Motor neuron (in vitro differentiated cells): ENCODE measurements at places on chromosomes 2 and 18.

DNA sequence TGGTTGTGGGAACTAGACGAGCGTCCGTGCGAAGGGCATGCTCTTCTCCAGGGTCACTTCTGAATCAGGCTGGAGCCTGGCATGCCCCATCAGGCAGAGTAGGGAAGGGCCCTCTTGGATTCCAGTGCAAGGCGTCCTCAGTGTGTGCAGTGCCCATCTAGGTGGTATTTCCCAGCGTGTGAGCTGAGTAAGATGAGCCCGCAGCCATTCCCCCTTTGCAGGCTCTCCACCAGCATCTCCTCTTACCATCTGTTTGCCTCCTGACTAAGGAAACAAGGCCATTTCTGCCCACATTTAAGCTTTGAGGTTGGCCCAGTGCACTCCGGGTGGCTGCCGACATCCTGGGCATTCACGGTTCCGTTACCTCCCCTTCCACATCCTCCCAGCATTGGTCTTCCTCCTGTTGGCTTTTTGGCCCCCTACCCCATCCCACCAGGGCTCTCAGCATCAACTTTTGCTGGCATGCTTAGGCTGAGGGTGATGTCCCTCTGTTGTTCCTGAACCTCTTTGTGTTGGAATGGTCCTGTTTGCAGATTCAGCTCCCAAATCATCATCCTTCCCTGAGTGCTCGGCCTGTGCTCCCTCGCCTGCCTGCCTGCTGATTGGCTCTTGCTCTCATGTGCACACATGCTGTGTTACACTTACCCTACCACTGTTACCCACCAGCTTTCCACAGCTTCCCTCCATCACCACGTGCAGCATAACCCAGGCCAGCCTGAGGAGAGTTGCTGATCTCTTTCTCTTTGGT is 11.8 kb downstream of the CEP68 start:
- no peak for ATAC-seq

- peak; percentile 63 for ATAC-seq
These were observed 181.5 kb downstream of the KLHL29 start for GRCh38 chr2:23566241-23567142.

DNA sequence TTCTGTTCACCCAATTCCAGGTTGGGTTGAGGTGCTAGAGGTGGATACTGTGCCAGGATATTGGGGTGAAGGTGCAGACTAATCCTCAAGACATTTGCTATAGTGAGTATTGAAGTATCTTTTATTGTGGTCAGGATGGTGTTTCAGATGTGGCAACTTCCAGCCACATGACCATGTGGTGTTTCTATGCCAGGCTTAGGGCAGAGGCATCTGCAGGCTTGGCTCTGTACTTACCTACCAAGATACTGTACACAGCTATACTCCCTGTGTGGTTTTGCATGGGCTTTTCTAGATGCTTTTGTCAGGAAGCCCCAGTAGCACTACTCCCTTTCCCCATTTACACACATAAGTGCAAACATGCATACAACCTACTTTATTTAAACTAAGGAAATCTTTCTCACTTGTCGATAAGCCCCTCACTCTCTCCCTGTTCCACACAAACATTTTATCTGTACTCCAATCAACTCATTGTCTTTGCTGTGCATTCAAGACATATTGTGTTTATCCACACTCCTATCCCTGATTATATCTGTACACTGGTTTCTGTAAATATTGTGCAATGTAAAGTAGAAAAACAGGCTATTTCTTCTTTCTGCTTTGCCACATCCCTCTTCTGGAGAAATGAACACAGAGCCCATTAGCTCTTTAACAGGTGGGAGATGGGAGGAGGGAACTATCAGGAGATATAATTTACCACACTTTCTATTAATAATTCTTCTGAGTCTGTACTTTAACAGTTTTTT is 12.3 kb downstream of the ARL6IP6 start:
- no peak for ATAC-seq

DNA sequence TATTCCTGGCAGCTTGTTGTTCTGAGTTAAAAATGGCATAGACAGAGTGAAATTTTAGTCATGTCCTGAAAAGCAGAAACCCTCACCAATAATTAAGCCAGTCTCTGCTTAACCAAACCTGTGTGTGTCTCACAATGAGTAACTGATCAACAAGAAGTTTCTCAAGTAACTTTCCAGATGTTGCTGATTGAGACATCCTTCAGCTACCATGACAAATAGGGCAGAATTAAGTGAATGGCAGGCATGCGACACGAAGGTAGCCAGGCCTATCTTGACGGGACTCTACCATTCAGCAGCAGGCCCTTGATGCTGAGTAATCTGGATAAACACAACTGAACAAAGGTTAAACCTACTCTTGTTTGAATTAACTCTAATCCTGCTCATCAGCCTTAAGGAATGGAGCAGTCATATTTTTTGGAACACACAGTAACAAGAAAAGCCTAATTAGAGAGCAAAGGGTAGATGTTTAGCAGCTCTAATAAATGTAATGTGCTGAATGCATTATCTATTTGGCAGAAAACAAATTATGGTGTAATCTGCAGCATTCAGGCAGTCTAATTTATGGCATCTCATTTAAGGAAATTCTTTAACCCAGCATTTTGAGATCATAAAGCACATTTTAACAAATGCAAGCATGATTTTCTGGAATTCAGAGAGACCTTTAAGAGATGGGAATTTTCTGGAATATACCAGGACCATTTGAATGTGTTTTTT is 159.5 kb upstream of the EPHA4 start:
- no peak for ATAC-seq

GRCh38 chr18:63730773-63731172 is 28.0 kb downstream of the SERPINB11 start:
- no peak for ATAC-seq

GRCh38 chr2:48601349-48601748 is 16.3 kb upstream of the GTF2A1L start:
- ATAC-seq: no peak

- no peak for ATAC-seq
These were observed 41.9 kb downstream of the EVA1A start for GRCh38 chr2:75518638-75519465.

- no peak for ATAC-seq
These were observed 650.6 kb downstream of the SATB2 start for GRCh38 chr2:198807131-198807530.

GRCh38 chr2:46331109-46331766 is 34.0 kb downstream of the EPAS1 start:
- no peak for ATAC-seq

DNA sequence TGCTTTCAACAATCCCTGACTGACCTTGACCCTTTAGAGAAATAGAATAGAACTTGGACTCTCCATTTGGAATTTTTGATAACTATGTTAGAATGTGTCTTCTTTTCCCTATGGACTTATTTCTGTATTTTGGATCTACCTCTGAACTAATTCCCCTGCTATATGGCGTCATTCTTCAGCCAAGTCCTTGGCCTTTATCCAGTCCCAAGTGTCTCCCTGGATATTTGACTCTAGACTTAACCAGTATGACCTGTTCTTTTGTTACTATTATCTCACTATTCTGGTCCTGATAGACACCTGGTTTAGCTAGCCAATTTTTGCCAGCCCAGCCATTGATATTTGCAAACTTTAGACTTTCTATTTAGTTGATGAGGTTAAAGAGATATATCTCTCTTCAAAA is 186.8 kb downstream of the KCNS3 start:
- ATAC-seq: no peak

- ATAC-seq: no peak
These were observed 107.1 kb upstream of the TCF4 start for GRCh38 chr18:55695091-55695490.

- ATAC-seq: no peak
These were observed 16.7 kb upstream of the EDAR start for GRCh38 chr2:109005686-109006204.

GRCh38 chr2:36733215-36733614 is 36.7 kb downstream of the VIT start:
- ATAC-seq: no peak

DNA sequence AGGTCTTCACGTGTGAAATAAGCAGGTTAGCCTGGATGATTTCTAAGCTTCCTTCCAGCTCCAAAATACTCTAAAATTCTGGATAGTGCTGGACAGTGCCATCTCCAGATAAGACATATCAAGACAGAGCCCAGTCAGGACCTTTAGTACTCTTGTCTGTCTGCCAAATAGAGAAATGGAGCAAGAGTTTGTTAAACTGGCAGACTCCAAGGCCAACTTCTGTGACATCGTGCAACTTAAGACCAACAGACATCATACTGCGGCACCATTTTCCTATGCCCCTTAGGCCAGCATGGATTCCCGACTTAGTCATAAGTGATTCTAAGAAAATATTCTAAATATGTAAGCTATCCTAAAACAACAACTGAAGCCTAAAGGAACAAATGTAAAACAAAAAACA is 118.6 kb downstream of the RBMS1 start:
- ATAC-seq: no peak

DNA sequence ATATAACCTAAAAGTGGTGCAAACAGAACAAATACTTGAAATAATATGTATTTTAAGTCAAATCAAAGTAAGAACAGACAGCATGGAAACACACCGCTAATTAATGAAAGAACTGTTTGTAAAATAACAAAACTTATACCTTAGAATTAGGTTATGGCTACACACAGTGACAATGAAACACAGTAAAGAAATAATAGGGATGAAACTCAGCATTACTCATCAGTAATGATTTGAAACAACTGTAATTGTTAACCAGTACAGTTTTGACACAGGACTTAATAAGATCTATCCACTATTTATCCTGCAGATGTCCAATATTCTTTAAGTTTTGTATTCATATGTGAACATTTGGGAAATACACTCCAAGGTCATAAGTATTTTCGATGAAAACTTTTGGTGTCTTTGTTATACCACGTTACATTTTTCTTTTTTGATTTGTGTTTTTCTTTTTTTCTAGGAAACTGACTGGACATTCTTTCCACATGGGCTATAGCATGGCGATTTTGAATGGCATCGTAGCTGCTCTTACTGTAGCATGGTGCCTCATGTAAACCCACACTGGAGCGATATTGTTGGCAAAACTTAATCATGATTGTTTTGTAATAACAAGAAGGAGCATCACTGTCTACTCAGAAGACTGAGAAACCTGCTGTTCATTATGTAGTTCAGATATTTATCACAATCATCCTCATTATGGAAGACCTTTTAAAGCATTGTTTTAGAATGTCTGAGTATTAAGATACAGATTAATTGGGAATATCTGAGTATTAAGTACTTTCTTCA is 41.1 kb downstream of the ARL6IP6 start:
- no peak for ATAC-seq

- ATAC-seq: no peak
These were observed 30.3 kb downstream of the WDSUB1 start for GRCh38 chr2:159256159-159256558.

- no peak for ATAC-seq
These were observed 18.0 kb downstream of the SMYD1 start for GRCh38 chr2:88085602-88086001.

GRCh38 chr2:240269886-240270285 is 129.4 kb upstream of the OTOS start:
- no peak for ATAC-seq
